ENCODE measurements at places on chromosomes 6 and 20. TPM values are rescaled to one million over a fixed set of nuclear protein-coding genes. Genes with fewer than 3 reads are reported as not detected.

DNA sequence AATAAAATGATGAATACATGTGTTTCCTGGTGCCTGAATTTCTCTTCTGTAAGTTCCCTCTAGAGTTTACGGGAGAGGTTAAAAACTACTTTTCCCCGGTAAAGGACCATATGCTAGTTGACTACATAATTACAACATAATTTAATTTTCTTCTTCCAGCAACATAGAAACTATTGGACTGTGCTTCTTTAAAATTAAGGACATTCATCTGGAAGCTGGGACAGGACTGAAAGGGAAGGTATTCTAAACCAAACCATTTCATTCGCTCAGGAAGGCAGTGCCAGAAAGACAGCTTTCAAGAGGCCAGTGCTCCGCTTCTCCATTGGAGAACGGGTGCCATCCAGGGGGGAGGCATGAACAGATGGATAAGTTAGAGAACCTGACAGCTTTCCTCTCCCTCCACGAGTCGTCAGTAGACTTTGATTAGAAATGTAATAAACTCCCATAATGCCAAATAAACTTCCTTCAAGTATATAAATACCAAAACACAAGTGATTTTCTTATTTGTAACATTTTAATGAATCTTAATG lies 458.0 kb upstream of the SOX4 start:
- H3K4me1 ChIP-seq, result peaks cover 3% of the 10 kb centered on the region
- no peaks in the 10 kb centered on the region for H3K27me3 ChIP-seq
- no peak overlapping the region for H3K27ac ChIP-seq
- H3K4me3 ChIP-seq, result no peak overlapping the region
- no peak for DNase-seq

- H3K4me3 ChIP-seq, result no peak overlapping the region
- H3K4me1 ChIP-seq, result peaks cover 2% of the 10 kb centered on the region
- DNase-seq, result no peak
- no peaks in the 10 kb centered on the region for H3K27me3 ChIP-seq
- no peak overlapping the region for H3K27ac ChIP-seq
Measured at GRCh38 chr20:36386236-36386635, 80.1 kb downstream of the DLGAP4 start.

GRCh38 chr20:35564905-35565304 lies 23.0 kb downstream of the ERGIC3 start:
- H3K36me3 ChIP-seq, result no peaks in the 10 kb centered on the region
- no peak for DNase-seq
- H3K27ac ChIP-seq, result no peak overlapping the region
- no peak overlapping the region for H3K4me3 ChIP-seq

DNA sequence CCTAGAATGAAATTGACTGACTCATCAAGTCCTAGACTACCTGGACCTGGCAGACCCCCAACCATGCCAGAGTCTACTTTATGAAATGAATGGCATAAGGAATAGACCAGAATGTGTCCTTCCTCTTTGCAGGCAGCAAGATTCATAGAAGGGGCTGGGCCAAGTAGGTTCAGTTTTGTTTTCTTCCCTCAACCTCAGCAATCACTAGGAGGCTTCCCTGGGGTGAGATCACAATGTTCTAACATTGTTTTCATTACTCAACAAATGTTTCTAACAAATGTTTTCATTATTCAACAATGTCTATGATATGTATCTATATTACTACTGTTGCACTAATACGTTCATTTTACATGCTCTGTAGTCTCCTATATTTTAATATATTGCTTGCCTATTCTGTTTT lies 8.4 kb upstream of the FAM162B start:
- H3K27me3 ChIP-seq, result no peaks in the 10 kb centered on the region
- H3K4me1 ChIP-seq, result no peaks in the 10 kb centered on the region
- H3K4me3 ChIP-seq, result no peak overlapping the region

- peaks cover 8% of the 10 kb centered on the region for H3K36me3 ChIP-seq
- no peaks in the 10 kb centered on the region for H3K27me3 ChIP-seq
- no peak for DNase-seq
- H3K27ac ChIP-seq, result no peak overlapping the region
- no peak overlapping the region for H3K4me3 ChIP-seq
Measured at GRCh38 chr6:140027219-140027618, 652.8 kb upstream of the CITED2 start.

- H3K36me3 ChIP-seq, result peaks cover 6% of the 10 kb centered on the region
- H3K4me1 ChIP-seq, result no peaks in the 10 kb centered on the region
- H3K27ac ChIP-seq, result no peak overlapping the region
- H3K27me3 ChIP-seq, result no peaks in the 10 kb centered on the region
Measured at GRCh38 chr6:42845327-42845694, 34.1 kb upstream of the RPL7L1 start.

TSBP1 gene
- not detected for total RNA-seq

RAB32 gene
- 4.9 TPM for total RNA-seq

DHX35 gene
- total RNA-seq, result 14.4 TPM

RREB1 gene
- total RNA-seq, result 35.8 TPM

PPT2 gene
- total RNA-seq, result 43.1 TPM

NOX3 gene
- total RNA-seq, result not detected

All from H9 (cell line).